Amniotic epithelial cell (primary cell): ENCODE measurements at places on chromosomes 4 and X.
A peak's percentile ranks its signal among the peaks of the same experiment; 100 is the strongest.

- no peak for DNase-seq
Observed at GRCh38 chr4:58074382-58074781, 964.2 kb upstream of the IGFBP7 start.

DNA sequence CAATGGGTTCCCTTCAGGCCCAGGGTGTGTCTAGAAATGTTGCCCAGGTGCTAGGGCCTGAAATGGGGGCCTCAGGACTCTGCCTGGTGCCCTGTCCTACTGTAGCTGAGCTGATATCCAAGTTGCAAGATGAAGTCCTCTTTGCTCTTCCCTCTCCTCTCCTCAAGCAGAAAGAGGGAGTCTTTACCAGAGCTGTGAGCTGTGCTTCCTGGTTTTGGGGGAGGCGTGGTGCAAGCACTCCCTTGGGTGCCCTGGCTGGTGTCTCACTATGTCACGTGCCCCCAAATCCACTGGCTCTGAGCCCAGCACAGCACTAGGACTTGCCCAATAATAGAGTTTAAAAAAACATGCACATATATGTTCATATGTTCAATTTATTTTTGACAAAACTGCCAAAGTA lies 29.3 kb upstream of the CT47A1 start:
- DNase-seq = no peak

DNA sequence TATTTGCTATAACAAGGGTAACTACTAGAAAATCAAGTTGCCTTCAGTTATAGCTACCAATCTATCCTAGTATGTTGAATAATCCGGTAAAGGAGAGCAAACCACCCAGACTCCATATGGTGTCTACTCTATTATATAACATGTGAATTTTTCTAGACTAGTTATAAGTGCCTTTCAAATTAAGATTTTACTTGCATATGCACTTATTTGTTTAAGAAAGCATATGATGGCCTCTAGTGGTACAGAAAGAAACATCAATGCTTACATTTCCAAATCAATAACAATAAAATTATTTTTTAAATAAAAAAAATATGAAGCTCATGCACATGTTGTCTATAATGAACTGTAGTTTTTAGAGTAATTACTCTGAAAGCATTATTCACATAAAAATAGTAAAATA lies 1516.4 kb upstream of the PABPC4L start:
- peak; percentile 16 for DNase-seq

DNA sequence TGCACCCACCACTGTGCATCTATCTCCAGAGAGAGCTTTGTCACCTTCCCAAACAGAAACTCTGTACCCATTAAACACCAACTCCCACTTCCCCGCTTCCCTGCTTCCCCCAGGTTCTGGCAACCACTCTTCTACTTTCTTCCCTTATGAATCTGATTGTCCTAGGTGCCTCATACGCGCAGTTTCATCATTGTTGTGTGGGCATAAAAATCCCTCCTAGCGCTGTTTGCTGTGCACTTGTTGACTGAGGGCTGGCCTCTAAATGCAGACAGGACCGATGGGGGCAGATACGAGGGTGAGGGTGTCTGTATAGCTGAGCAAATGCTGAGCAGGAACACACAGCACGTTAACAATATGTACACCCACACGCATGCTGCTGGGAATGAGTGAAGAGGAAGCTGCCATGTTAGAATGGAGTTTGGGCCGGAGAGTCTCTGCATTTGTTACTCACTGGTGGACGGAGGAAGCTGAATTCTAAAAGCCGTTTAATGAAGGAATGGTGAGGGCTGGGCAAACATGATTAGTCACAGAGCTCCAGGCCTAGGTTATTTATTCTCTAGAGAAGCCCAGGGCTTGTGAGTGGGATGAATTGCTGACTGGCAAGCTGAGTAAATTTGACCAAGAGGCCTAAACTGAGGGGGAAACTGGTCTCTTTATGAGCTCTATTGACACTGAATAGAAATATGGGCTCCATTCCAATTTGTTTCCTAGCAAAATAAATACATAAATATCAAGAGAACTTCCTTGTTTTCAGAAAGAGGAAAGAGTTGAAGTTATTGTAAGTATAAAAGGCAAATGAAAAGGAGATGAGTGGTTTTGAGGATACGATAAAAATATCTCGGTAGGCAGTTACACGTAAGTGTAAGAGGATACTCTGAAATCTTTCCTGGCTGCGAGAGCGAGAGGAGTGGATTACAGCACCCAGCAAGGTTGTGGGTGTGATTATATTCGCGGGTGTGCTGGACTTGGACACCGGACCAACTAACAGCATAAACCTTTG lies 95.9 kb upstream of the RPS6KA3 start:
- DNase-seq = peak; percentile 79

GRCh38 chr4:83237591-83237990 lies 47.0 kb downstream of the COQ2 start:
- DNase-seq = no peak

GRCh38 chr4:36235306-36235705 lies 9.0 kb downstream of the ARAP2 start:
- DNase-seq = peak; percentile 86

DNA sequence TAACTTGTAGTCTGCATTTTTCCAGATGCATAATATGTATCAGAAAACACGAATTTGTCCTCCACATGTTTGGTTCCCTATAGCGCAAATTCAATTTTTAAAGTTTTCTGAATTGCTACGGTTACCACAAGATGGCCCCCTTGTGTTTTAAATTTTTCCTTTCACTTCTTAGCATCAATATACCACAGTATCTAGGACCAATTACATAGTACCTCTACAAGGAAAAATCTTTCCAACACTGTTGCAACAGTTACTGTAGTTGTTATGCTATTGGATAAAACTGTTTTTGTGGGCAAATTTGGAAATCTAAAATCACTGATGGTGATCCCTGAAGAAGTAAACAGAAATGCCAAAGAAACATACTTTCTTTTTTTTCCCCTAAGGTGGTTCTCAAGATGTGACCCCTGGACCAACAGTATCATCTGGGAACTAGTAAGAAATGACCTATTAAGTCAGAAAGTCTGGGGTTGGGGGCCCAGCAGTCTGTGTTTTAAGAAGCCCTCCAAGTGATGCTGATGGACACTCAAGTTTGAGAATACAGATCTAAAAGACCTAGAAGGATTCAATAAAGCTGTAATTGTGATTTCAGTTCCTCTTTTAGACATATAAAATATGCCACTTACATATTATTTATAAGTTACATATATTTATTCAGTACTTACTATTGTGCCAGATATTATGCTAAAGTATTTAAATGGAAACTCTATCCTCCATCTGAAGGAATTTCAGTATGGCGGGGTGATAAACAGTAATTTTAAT lies 3.1 kb downstream of the ZGRF1 start:
- peak; percentile 55 for DNase-seq

- DNase-seq = no peak
Observed at GRCh38 chrX:68872171-68872570, 43.4 kb downstream of the EFNB1 start.

- DNase-seq = no peak
Observed at GRCh38 chr4:105989485-105990242, 94.4 kb downstream of the NPNT start.

GRCh38 chrX:121570072-121570841 lies 522.8 kb downstream of the GLUD2 start:
- no peak for DNase-seq
